ENCODE measurements at places on chromosomes 7 and 10.

DNA sequence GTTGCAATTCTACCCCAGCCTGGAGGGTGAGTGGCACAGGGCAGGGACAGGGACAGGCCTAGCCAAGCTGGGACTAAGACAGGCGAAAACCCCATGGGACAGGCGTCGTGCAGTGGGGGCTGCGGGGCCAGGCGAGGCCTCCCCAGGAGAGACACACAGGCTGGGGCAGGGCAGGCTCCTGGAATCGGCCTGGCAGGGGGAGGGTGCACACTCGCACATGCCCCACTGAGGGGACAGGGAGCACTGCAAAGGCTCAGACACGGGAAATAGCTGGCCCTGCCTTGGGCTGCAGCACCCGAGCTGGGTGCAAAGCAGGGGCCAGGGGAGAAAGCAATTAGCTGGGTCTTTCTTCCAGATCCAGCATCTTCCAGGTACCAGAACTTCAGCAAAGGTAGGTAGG lies 10.4 kb downstream of the LAT2 start:
- DNase-seq: no peak

GRCh38 chr10:99534939-99535763 lies 2.4 kb downstream of the NKX2-3 start:
- DNase-seq: no peak

GRCh38 chr7:26624839-26625238 lies 239.6 kb downstream of the SKAP2 start:
- no peak for DNase-seq

DNA sequence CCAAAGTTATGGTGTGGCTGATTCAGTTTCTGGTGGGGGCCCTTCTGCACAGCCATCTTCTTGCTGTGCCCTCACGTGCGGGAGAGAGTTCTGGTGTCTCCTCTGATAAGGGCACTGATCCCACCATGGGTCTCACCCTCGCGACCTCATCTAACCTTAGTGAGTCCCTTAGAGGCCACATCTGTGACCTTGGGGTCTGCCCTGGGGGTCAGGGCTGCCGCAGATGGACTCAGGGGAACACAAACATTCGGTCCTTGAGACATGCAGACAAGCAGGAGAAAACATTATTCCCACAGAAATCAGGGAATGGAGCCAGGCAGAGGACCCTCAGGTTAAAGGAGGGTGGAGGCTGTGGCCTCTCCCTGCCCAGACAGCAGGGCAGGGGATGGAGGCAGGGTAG lies 177.9 kb downstream of the DNAJB6 start:
- no peak for DNase-seq

DNA sequence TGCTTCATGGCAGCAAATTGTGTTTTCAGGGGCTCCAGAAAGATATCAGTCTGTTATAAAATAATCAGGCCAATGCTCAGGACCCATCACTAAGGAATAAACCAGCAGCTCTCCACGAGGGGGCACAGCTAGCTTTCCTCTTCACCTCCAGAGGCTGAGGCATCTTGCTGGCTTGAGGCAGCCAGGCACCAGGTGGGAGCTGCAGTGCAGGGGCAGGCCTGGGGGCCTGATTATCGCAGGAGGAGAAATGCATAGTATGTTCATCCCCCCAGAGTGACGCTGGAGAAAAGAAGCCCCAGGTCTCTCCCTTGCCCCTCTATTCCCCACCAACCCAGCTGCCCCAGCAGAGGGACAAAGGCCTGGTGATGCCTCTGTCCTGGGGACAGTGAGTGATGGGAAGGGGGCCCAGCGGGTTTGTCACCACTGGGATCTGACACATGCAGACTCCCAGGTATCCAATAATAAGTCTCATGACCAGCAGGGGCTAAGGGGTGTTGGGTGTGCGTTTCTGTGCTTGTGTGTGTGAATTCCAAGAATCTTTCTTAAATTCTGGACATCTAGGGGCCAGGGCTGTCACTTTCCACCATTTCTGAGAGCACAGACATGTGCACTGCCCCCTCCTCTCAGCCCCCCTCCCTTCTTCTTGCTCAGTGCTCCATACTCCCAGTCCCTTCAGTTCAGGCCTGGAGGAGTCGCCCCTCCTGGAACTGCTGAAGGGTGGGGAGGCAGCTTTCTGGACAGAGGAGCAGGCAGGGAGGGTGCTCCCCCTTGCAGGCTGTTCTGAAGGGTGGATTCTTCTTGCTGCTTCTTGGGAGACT lies 128.1 kb upstream of the FAM20C start:
- DNase-seq: no peak

GRCh38 chr10:7826971-7827370 lies 8.7 kb downstream of the TAF3 start:
- DNase-seq: no peak

- DNase-seq: no peak
These were observed 79.7 kb downstream of the BTAF1 start for GRCh38 chr10:92003258-92003657.

DNA sequence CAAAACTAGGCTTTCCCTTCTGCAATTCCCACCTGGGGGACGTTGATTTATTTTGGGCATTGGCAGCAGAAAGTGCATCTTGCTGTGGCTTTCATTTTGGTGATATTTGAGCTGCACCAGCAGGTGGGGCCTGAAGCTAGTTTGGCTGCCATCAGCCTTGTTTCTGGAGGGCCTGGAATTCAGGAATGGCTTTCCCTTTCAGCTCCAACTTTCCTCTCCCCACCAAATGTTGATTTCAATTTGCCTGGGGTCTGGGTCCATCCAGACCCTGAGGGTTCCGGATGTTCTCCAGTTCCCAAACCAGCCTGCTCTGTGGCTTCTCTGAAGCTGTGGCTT lies 640.4 kb downstream of the TYW1 start:
- DNase-seq: no peak

DNA sequence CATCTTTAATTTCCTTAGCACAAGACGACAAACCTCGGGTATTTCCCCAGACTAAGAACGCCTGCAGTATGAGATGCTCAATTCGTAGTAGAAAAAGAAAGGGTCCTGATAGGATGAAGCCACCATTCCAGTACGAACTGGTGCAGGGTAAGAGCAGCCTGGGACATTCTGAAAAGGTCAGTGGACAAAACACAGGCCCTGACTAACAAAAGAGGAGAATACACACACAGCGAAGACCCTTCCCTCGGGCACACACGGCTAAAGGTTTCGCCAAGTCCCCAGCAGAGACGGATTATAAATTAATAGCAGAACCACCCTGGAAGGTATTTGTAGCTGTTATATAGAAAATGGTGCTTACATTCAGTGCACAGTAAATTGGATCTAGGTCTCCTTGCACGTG lies 137.6 kb downstream of the SKIDA1 start:
- no peak for DNase-seq

GRCh38 chr10:131644864-131645658 lies 255.7 kb upstream of the PPP2R2D start:
- no peak for DNase-seq

- no peak for DNase-seq
These were observed 596.0 kb upstream of the TPK1 start for GRCh38 chr7:145431834-145432233.

- DNase-seq: no peak
These were observed 20.3 kb upstream of the RET start for GRCh38 chr10:43056568-43057011.

DNA sequence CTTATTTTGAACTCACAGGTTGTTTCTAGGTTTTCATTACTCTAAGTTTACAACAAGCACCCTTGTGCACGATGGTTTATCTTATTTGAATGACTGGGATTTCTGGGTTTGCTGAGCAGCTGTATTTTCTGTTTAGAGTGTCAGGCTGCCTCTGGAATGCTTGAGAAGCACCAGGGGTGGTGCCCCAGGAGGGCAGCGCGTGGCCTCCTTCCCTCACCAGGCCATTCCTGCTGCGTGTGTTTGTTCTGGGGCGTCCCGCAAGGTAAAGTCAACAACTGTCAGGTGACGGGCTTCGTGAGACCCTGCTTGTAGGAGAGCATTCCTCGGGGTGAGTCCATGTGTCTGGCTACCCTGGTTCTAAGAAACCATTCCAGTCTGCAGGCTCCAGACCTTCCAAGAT lies 54.9 kb downstream of the FAM171A1 start:
- DNase-seq: no peak

- DNase-seq: no peak
These were observed 40.6 kb downstream of the SH3PXD2A start for GRCh38 chr10:103814626-103815370.

DNA sequence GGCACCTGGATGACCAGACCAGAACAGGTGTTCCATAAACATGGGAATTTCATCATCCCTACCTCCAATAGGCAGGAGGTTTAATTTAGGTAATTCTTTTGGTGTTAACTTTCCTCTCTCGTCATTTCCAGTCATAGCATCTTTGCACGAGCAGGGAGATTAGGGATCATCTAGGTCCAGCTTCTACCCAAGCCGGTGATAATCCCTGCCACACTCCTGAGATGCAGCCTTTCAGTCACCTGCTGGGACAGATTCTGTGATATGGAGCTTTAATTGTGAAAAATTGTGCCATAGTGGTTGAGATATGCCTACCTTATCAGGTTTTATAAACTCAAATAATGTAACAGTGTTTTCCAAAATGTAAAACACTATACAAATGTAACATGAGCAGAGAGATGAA lies 191.8 kb upstream of the AOAH start:
- DNase-seq: no peak

DNA sequence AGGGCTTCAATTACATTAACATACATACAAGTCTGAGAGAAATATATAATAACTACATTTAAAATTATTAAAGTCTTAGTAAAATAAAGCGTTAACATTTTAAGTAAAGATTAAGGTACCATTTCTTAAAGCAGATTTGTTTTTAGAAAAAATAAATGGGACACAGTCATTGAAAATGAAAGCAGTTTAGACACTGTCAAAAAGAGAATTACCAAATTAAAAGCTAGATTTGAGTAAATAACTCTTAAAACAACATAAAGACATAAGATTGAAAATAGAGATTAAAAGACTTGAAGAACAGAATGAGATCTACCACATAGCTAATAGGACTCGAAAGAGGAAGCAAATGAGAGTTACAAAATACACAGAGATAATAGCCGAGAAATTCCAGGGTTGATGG lies 562.2 kb upstream of the FOXK1 start:
- no peak for DNase-seq

- DNase-seq: no peak
These were observed 11.1 kb downstream of the KCTD7 start for GRCh38 chr7:66639773-66640172.

DNA sequence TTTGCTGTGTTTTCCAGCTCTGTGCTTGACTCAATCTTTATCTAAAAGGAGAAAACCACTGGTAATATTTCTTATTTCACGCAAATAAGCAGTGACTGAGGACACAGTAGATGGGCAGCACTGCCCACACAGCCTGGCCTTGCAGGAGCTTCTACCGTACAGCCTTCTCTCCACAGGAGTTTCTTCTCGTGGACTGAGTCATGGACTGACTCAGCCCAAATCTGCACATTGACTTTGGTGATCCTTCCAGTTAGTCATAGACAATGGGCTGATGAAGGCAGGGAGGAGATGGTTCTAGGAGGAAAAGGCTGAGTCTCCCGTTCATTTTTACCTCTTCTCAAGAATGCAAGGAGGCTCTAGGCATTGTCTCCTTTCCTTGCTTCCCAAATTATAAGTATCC lies 200.7 kb downstream of the RAPGEF5 start:
- no peak for DNase-seq

- no peak for DNase-seq
These were observed 330.1 kb downstream of the ADARB2 start for GRCh38 chr10:1406967-1407945.

GRCh38 chr10:100006243-100006886 lies 3.4 kb downstream of the DNMBP start:
- DNase-seq: no peak

GRCh38 chr10:306675-307185 lies 171.5 kb downstream of the ZMYND11 start:
- DNase-seq: no peak

DNA sequence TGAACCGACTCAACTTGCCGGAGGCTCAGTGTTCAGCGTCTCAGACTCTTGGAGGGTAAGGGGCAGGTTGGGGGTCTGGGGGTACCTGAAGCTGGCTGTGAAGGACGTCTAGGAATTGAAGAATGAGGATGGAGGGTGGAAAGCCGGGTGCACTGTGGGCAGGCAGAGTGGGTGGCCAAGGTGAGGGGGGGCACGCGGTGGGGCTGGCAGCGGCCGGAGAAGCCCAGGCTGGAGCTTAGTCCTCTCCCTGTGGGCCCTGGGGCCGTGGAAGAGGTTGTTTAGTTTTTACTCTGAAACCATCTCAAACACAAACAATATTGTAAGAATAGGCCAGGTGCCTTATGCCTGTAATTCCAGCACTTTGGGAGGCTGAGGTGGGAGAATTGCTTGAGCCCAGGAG lies 83.4 kb downstream of the UNCX start:
- no peak for DNase-seq

DNA sequence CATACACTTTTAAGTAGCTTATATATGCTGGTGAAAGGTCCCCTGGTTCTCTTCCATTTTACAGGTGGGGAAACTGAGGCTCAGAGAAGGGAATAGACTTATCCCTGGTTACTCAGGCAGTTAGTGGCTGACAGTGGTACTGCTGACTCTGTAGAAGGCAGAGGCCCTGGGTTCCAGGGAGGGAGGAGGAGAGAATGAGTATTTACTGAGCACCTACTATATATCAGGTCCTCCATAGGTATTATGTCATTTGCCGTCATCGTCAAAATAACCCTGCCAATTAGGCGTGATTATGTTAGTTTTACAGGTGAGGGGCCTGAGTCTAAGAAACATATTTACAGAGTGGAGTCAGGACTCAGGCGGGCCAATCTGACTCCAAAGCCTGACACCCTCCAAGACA lies 13.3 kb upstream of the PALD1 start:
- DNase-seq: no peak

GRCh38 chr7:143117395-143117794 lies 14.5 kb upstream of the PIP start:
- no peak for DNase-seq

- DNase-seq: no peak
These were observed 195.0 kb upstream of the PLXNA4 start for GRCh38 chr7:132771301-132771730.

DNA sequence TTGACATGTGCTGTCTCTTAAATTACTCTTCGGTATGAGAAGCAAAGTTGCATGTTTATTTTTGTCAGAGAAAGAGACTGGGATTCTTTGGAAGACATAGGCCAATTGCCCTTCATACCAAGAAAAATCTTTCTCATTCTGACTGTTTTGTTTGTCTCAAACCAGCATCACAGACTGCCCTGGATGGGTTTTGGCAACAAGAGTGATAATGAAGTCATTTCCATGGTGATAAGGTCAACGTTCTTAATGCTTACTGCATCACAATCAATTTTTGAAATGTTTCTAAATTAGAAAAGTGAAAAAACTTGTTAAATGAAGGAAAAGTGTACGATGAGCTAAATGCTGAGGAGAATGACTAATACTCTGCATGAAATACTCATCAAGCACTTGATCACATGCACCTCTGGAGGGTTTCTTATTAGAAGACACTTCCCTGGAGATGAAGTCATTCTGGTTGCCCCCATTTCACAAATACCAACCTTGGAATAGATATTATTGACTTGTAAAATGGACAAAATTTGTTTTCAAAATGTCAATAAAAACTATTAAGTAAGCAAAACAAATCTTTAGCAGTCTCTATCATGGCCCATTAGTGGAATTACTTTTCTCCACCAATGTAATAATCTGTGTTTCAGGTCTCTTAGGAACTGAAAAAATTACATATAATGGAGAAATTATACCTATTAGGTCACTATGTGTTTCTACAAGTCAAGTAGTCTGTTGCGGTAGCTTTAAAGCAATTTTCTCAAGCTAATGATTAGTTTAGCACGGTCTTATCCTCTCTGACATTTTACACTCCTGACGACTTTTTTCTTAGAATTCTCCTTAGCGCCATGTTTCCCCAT lies 19.9 kb upstream of the SEC61G start:
- DNase-seq: no peak

All from SK-N-MC (cell line).